ENCODE measurements at places on chromosomes 13 and 19.

- no peak for DNase-seq
These were observed 2.4 kb downstream of the GPX4 start for GRCh38 chr19:1105873-1106840.

- DNase-seq = no peak
These were observed 21.2 kb downstream of the RCBTB2 start for GRCh38 chr13:48511621-48512230.

- peak; percentile 10 for DNase-seq
These were observed 904 bp upstream of the ZNF557 start for GRCh38 chr19:7068599-7068998.

- DNase-seq = no peak
These were observed 3.9 kb upstream of the IL12RB1 start for GRCh38 chr19:18090545-18091216.

- DNase-seq = no peak
These were observed 256.4 kb upstream of the SOX21 start for GRCh38 chr13:94968757-94969086.

DNA sequence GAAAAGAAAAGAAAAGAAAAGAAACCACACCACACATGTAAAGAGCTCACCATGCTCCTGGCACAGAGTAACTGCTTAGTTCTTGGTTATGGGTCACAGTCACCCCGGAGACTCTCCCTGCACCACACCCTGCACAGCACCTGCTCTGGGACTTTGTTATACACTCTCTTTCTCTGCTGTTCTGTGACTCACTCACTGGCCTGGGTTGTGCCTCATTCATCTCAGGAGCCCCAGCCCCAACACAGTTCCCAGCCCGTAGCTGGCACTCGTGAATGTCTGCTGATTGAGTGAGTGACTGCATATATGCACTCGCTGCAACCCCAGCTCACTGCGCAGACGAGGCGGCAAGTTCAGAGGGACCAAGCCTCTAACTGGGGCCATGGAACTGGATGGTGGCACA, 22.9 kb upstream of the ZNF507 start:
- DNase-seq = no peak

DNA sequence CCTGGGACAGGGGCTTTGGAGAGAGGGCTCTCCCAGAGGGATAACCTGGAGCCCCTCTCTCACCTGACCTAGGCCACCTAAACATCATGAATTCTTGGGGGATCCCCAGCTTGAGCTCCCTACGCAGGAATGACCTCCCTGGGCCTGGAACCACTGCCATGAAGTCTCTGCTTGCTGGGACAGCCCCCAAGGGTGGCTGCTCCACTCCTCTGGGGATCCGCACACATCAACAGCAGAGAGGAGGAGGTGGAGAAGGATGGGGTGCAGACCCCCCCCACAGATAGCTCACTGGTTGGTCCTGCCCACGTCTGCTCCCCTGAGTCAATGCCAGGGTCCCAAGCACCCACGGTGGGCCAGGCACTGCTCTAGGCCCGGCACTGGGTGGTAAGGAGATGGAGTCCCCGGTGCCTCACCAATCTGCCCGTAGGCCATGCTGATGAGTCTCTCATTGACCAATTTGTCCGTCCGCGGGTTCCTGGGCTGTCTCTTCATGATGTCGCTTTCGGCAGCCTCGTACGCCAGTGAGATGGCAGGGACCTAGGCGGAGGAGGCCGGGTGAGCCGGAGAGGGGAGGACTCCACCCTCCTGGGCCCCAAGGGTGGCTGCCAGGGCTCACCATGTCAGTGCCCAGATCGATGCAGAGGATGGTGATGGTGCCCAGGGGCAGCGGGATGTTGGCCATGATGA, 10.8 kb upstream of the RABAC1 start:
- no peak for DNase-seq

DNA sequence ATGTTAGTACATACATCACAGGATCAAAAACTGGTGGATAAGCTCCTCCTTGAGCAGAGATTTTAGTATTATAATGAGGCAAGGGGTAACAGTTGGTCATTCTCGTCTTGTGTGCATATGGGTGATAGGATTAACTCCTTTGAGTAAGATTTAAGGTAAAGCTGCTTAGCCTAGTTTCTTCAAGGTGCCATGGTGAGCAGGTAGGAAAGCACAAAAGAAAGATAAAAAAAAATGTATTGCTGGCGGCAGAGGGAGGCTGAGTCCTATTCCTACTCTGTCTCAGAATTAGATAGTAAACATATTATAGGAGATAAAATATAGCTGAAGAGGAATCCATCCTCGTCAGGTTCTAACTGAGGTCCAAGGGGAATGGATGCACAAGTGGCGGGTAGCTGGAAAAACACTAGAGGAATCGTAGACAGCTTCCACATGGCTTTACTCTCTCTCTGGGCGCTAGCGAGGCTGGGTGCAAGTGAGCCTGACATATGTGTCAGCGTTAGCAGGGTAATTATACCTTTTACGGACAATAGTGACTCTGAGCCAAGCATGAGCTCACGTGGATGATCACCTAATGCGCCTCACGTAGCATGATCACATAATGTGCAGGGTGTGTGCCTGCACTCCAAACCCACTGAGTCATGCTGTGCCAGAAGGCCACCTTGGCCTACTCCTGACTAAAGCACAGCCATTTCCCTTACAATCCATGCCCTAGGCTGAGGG, 734.3 kb upstream of the MIR17HG start:
- no peak for DNase-seq

- no peak for DNase-seq
These were observed 5.0 kb downstream of the RNF225 start for GRCh38 chr19:58400316-58400915.

DNA sequence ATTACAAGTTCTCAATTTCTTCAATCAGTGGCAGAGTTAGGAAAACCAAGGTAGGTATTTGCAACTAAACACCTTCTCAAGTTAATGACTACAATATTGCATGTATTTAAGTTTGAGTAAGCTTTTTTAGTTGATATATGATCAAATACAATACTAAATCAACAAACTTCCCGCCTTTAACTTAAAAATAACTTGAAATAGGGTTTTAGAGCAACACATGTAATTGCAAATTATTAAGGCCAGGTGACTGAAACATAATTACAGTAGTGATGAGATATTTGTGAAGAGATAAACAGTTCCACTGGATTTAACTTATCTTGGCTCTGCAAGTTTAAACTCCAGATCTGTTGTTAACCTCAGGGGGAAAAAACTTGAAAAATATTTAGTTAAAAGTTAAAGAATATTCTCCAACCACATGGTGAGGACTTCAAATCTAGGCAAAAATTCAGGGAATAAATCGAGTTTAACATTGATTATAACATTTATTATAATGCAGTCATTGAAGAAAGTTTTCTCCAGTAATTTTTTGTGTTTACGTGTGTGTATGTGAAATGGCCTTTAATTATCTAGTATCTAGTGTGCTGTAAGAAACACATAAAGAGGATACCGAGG, 3.6 kb downstream of the DACH1 start:
- no peak for DNase-seq

GRCh38 chr19:39145180-39145953, 19.8 kb downstream of the PAK4 start:
- no peak for DNase-seq

- DNase-seq = no peak
These were observed 240.9 kb upstream of the SERP2 start for GRCh38 chr13:44132710-44133109.

DNA sequence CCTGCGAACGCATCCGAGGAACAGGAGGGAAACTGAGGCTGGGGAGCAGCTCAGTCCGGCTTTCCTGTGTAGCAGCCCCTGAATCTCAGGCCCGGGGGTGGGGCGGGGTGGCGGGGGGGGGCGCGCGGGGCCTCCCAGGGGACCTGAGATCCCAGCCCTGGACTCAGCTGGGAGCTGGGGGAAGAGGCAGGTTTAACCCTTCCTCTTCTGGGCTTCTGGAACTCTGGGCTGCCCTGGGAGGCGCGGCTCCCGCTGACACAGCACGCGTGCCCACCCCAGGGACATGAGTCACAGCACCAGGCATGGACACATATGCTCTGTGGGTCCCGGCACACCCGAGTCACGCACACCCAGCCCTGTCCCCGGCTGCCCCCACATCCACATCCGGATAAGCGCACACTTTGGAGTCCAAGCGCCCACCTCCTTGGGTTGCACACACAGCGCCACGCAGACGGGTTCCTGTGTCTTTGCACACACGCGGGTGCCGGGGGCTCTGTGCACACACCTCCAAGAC, 3.5 kb upstream of the CIRBP start:
- no peak for DNase-seq

DNA sequence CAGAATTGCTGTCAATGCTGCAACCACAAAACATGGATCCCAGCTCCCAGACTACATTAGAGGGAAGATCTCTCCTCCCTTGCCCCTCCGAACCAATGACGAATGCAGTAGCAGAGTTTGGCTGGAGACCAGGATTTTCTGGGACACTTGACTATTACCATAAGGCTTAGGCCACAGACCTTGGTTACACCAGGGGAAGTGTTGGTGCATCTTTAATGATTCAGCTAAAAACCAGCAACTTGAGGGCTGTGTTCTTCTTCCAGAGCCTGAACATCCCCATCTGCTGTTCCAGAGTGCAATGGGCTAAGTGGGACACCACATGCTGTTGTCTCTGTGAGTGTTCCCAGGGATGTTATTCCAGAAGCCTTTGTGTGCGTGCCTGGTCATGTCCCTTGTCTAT, 528.2 kb downstream of the LMO7 start:
- DNase-seq = no peak

DNA sequence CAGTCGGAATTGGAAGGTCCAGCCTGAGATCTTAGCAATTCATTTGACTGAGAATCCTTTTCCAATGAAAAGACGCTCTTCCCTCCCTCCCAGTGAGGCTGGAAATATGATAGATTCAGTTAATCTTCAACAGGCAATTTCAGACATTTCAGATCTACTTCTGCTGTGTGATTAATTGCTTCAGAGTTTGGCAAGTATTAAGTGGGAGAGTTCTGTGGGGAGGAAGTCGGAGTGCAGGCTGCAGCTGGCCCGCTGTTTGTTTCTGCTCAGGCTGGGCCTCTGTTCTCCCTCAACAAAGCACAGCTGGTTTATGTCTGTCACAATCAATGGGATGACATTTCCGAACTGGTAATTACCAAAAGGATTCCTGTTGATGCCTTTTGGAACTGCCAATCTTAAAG, 178.2 kb downstream of the NDFIP2 start:
- DNase-seq = peak; percentile 79

GRCh38 chr19:38158730-38159129, 65.3 kb downstream of the DPF1 start:
- no peak for DNase-seq

DNA sequence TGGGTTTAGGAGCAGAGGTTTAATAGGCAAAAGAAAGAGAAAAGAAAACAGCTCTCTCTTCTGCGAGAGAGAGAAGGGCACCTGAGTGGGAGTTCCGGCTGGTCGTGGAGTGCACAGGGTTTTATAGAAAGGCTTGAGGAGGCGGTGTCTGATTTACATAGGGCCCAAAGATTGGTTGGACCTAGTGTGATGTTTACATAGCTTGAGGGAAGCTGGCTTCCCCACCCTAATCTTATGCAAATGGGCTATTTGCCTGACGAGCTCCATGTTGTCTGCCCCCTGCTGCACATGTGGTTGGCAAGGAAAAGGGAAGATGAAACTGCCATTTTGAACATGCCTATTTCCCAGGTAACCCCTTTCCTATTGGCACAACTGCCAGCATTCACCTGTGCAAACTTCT, 21.5 kb upstream of the MEDAG start:
- DNase-seq = peak; percentile 43

DNA sequence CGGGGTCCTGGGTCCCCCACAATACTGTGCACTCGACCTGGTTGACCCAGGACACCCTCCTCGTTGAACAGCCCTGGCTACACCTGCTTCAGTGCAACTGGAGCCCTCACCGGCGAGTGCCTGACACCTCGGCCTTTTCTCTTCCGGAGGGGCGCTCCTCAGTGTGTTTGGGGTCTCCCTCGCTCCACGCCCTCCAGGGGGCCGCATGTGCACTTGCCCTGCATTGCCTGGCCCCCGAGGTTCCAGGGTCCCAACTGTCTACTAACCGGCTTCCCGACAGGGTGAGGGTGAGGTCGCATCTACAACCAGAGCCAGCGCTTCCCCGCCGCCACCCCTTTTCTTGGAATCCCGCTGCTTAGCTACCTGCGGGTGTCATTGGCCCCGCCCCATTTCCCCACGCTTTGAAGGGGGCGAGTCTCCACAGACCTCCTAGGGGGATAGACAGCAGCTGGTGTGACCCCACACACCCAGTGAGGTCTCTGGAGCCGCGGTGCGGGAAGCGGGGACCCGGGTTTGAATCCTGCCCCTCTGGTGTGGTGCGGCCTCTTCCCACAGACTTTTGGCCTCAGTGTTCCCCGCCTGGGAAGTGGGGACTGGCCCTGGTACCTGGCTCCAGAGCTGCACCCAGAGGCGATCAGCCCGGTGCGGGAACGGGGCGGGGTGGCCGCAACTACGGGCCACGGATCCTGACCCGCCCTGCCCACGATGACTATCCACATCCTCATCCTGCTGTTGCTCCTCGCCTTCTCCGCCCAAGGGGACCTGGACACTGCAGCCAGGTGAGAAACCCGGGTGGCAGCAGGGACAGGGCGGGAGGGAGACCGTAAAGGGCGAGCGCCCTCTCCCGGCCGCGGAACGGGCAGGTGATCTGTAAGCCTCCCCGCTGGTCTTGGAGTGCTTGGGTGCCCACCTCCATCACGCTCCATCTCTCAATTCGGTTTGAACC, at the start of gene ADM5:
TSS of gene ADM5 (plus strand) at position 462 of the 946 bp plus-strand sequence. CDS start at position 706, 244 bp downstream.
- DNase-seq = peak; percentile 87

DNA sequence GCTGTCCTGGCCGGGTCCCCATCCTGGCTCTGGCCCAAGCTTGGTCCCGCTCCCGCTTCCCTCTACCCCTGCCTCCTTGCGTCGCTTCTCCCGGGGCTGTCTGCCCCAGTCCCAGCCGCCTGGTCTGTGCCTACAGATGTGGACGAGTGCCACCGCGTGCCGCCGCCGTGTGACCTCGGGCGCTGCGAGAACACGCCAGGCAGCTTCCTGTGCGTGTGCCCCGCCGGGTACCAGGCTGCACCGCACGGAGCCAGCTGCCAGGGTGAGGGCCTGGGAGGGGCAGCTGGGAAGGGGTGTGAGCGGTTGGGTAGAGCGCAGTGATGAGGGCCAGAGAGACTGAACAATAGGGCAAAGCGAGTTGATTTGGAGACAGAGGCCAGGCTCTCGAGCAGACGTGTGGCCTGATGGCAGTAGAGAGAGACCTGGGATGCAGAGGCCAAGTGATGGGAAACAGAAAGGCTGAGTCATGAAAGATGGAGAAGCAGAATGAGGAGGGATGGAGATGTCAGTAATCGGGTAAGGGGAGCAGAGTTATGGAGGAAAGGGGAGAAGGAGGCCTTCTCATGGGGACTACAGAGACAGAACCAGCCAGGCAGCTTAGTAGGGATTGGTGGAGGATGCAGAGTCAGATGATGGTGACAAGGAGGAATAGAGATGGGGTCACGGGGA, 9.4 kb downstream of the LTBP4 start:
- peak; percentile 59 for DNase-seq

GRCh38 chr19:46660551-46661019, 397 bp downstream of the DACT3 start:
- DNase-seq = no peak

Data from islet precursor cell (in vitro differentiated cells).